T-helper 1 cell (primary cell): ENCODE measurements at places on chromosomes 11 and 22.

- peak; percentile 34 for DNase-seq
These were observed 21.8 kb upstream of the CD5 start for GRCh38 chr11:61080526-61080925.

GRCh38 chr22:26891429-26891828 is 234.0 kb downstream of the MIAT start:
- no peak for DNase-seq

DNA sequence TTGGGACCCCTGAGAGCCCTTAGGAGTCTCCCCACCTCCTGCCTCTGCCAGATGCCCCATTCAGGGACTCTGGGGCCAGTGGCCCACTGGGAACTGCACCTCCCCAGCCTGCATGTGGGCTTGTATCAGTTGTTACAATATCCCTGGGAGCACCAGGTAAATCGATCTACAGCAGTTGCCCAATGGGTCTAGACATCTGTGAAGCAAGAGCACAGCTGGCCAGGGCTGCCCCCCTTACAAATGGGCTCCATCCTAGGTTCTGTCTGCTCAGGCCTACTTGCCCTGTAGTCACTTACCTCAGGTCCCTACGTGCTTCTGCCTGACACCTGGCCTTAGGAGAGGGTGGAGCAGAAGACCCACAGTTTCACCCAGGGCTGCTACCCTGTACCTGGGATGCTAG is 62.7 kb downstream of the HIRA start:
- no peak for DNase-seq

DNA sequence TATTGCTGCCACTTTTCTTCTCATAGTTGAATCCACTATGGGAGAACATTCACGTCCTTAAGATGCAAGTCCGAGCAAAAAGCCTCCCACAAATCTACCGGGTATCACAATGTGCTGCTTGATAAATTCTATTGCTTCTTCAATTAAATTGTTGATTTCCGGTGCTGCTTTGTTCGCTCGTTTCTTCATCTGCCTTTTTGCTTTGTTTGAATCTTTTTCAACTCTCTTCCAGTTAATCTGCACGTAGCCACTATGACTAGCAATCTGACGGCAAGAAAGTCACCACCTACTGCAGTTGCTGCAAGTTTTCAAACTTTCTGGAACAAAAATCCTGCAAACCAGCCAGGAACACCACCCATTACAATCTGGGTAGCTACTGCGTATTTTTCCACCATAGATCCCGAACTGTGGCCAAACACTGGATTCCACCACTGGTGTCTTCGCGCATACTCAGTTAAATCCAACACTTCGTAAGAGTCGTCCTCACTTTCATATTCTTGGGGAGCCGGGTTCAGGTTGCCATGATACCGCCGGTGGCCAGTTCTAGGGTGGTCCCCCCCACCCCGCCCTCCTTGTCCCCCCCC is 59.1 kb downstream of the CLMP start:
- no peak for DNase-seq

DNA sequence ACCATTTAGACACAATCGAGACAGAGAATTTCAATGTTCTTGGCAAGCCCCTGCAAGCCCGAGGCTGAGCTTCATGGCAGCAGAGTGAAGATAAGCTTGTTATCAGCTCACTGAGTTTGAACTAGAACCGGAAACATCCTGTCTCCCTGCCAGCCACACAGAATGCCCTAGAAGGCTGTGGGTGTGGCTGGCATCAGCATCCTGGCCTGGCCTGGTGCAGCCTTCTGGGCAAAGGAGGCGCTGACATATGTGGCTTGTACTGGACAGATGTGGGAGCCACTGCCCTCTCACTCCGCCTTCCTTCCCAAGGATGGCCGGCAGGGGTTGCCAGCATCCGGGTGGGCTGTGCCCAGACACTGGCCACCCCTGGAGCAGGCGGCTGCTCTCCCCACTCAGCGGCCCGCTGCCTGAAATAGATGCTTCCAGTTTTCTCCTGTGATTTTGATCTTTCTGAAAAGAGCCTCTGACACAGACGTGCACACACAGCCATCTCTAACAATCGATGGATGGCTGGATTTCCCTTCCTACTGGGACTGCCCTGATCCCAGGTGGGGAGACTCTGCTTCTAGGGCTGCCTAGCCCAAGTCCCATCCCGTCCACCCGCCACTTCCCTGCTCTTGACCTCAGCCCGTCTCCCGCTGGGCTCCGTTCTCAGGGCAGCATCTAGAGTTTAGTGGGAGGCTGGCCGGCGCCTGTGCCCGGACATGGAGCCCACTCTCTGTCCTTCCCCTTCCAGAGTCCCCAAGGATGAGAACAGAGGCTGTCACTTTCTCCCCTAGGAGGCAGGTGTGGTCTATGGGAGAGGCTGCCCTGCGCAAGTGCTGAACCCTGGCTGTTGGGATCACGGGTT is 149.7 kb downstream of the CTTN start:
- DNase-seq: no peak

DNA sequence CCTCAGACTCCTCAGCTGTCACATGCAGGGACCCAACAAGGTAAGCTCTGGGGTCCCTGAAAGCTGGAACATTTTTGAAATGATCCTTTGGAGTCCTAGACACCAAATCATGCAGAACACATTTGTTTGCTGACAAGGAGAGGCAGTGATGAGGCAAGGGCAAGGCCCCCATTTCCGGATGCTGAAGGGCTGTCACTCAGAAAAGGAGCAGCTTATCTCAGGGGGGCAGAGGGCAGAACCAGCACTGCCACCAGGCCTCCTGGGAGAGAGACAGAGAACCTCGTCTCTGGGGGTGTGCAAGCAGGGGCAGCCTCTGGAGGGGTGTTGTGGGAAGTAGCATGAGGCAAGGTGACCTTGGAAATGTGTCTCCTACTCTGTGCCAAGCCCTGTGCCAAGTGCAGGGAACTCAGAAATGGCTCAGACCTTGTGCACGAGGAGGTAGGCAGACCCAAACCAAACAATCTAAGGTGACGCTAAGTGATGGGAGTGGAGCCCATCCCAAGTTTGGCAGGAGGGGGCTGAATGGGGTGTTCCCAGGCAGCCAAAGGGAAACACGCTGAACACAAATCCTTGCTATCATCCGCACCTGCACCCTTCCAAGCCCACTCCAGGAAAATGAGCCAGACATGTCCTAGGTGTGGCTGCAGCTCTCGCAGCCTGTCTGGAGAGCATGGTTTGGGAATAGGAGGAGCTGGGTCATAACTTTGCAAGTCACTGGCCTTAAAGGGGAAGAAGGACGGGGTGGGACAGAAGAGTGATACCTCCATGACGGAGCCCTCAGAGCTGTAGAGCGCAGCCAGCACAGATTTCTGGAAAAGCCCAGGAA is 94.2 kb downstream of the PDE2A start:
- DNase-seq: no peak

DNA sequence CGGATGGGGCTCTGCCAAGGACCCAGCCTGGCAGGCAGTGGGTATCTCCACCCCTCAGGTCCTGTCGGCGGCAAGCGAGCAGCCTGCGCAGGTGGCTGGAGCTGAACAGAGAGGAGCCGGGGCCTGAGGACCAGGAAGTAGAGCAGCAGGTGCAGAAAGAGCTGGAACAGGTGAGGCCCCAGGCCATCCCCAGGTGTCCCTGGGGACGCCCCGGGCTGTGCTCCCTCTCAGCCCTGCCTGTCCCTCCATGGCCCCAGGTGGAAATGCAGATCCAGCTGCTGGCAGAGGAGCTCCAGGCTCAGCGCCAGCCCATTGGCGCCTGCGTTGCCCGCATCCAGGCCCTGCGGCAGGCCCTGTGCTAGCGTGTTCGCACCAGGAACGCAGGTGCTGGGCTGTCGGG is 44.0 kb downstream of the PISD start:
- no peak for DNase-seq

DNA sequence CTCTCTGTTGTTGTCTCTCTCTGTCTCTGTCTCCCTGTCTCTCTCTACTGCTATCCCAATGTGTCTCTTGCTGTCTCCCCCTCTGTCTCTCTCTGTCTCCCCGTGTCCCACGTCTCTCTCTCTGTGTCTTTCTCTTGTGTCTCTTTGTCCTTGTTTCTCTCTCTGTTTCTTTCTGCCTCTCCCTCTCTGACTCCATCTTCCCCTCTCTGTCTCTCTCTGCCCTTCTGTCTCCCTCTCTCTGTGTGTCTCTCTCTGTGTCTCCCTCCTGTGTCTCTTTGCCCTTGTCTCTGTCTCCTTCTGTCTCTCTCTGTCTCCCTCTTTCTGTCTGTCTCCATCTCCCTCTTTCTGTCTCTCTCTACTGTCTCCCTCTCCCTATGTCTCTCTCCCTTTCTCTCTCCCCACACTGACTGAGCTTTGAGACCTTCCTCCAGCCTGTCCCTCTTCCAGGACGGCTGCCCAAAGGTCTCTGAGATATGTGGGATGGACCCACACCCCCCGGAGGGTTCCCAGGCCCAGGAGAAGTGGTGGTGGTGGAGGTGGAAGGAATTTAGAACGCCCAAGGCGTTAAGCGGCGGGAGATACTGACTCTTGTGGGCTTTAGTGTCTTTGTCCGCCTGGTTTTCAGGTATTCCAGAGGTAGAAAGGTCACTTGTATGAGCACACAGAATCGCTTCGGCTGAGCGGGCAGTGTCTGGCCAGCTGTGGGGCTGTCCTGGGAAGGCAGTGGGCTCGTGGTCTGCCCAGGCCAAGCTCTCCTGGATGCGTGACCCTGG is 65.5 kb upstream of the CCND1 start:
- no peak for DNase-seq

DNA sequence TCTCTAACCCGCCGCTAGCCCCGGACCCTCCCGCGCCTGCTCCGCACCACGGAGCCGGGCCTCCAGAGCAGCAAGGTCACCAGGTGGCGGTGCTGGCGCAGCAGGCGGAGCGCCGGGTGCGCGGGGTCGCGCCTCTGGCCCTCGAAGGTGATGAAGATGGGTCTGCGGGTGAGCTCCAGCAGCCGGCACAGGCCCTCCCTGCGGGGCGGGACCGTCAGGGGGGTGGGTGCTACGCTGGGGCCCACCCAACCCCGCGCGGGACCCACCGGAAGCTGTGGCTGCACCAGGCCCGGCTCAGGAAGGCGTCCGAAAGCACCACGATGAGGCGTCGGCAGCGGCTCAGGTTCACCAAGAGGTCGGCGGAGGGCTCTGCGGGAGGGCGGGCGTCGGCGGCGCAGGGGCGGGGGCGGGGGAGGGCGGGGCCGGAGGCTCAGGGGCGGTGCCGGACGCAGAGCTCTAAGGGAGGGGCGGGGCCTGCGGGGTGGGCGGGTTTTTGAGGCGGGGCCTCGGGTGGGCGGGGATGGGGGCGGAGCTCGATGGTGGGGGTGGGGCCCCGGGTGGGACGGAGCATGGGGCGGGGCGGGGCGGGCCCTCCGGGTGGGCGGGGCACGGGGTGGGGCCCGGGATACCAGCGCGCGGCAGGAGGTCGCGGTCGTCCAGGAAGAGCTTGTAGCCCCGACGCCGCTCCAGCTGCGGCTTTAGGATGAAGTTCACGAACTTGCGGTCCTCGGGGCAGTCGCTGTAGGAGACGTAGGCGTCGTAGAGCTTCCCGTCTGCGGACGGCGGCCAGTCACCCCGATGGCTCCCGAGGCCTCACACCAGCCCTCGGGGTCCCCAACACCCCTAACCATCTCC is 7.8 kb downstream of the SIGIRR start:
- DNase-seq: peak; percentile 93

GRCh38 chr11:126890561-126890960 is 110.0 kb downstream of the KIRREL3 start:
- DNase-seq: no peak

DNA sequence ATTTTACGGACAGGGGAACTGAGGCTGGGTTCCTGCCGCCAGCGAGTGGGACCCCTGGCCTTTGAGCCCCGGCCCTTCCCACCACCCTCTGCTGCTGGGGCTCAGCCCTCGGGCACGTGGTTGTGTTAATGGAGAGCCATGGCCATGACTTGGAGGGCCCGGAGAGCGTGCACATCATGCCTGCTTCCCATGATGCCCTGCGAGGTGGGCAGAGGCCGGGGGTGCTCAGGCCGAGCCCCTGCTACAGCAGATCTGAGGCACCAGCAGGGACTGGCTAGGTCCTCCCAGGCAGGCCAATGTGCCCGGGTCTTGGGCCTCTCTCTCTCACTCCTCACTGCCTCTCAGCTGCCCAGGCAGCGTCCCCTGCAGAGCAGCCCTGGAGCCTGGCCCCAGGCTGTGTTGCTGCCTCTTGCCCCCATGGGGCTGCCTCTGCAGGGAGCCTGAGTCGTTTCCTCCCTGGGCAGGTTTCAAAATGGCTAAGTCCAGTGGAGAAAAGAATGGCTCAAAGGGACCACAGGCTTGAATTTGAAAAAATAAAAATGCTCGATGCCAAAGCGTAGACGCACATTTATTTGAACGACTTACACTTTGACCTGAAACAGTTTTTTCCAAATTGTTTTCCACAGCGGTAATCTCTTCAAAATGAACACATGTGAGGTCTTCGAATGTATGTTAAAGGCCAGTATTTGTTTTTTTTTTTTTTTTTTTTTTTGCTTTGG is 72.6 kb upstream of the CLDN5 start:
- no peak for DNase-seq

- DNase-seq: no peak
These were observed 49.0 kb upstream of the TTC12 start for GRCh38 chr11:113265362-113265761.

DNA sequence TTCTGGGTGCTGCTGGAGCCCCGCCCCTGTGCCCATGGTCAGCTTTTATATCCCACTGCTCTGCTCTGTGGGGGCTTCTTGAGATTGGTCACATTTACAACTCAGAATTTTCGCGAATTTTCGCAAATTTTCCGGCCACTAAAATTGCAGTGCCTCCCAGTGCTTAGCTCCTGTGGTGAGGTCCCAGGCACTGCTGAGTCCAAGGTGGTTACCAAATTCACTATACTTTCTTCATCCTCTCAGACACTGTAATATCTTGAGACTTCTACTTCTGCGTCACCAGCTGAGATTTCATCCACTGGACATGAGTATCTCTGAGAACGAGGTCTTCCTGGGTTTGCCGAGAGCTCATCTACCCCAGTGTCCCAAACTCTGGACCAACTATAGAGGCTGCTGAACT is 8.7 kb downstream of the KDM4F start:
- DNase-seq: no peak

- no peak for DNase-seq
These were observed 94.3 kb upstream of the BMAL1 start for GRCh38 chr11:13183094-13183825.

DNA sequence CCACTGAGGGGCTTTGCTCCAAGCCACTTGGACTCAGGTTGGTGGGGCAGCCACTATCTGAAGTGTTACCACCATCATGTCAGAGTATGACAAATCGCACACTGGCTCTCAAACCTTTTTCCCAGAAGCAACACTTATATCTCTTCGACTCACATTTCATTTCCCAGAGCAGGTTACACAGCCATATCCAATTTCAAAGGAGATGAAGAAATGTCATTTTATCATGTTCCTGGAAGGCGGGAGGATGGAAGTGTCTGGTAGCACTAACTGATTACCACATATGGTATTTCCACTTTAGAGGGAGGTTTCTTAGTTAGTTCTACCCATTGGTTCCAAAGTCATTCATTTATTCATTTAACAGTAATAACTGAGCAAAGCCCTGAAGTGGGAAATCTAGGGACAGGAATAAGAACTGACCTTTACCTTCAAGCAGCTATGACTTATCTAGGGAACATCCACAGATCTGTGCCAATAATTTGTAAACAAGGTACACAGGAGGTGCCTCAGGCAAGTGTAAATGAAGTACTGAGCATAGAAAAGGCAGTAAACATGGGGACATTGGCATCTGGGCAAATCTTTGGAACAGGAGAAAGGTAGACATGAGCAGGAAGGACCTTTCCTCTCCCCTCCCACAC is 54.9 kb upstream of the LRRC55 start:
- no peak for DNase-seq

GRCh38 chr22:39290724-39291161 is 28.7 kb downstream of the RPL3 start:
- no peak for DNase-seq
